ENCODE measurements at places on chromosomes 7 and 10.

GRCh38 chr7:77702968-77703472 is 6.8 kb downstream of the RSBN1L start:
- no peak for DNase-seq

- DNase-seq: no peak
These were observed 260.1 kb upstream of the PODXL start for GRCh38 chr7:131816391-131817007.

DNA sequence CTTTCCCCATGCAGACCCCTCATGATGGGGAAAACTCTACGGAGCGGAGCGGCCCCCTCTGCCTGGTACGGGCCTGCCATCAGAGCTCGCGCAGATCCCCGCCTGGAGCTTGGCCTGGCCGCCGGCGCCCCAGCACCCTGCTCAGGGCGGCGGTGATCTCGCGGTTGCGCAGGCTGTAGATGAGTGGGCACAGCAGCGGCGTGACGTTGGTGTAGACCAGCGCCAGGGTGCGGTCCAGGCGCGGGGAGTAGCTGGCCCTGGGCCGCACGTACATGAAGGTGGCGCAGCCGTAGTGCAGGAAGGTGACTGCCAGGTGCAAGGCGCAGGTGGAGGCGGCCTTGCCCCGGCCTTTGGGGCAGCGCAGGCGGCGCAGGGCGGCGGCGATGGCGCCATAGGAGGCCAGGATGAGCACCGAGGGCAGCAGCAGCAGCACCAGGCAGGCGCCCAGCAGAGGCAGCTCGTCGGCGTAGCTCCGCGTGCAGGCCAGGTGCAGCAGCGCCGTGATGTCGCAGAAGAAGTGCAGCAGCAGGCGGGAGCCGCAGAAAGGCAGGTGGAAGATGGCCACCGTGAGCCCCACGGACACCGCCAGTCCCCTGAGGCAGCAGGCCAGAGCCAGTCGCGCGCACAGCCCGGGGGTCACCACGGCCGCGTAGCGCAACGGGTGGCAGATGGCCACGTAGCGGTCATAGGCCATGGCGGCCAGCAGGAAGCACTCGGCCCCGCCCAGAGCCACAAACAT is 33.4 kb downstream of the TAS2R41 start:
- DNase-seq: no peak

GRCh38 chr7:157335991-157336382 is 817 bp upstream of the DNAJB6 start:
- no peak for DNase-seq

DNA sequence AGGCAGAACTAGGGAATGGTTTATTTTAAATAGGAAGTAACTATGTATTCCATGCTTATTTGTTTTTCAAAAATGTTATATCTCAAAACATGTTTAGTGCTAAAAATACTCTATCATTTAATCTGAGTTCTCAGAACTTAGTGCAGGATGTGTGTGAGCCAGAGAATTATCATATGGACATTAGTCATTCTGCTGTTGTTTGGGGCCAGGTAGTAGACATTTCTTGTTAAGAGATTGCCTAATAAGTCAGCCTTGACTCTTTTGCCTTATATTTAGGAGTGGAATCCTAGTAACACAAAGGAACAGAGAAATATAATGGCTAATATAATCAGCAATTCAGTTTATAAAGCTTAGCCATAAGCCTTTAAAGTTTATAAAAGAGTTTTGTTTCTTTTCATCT is 149.8 kb downstream of the CCSER2 start:
- DNase-seq: no peak

GRCh38 chr10:14665304-14665703 is 109.4 kb downstream of the FAM107B start:
- no peak for DNase-seq

DNA sequence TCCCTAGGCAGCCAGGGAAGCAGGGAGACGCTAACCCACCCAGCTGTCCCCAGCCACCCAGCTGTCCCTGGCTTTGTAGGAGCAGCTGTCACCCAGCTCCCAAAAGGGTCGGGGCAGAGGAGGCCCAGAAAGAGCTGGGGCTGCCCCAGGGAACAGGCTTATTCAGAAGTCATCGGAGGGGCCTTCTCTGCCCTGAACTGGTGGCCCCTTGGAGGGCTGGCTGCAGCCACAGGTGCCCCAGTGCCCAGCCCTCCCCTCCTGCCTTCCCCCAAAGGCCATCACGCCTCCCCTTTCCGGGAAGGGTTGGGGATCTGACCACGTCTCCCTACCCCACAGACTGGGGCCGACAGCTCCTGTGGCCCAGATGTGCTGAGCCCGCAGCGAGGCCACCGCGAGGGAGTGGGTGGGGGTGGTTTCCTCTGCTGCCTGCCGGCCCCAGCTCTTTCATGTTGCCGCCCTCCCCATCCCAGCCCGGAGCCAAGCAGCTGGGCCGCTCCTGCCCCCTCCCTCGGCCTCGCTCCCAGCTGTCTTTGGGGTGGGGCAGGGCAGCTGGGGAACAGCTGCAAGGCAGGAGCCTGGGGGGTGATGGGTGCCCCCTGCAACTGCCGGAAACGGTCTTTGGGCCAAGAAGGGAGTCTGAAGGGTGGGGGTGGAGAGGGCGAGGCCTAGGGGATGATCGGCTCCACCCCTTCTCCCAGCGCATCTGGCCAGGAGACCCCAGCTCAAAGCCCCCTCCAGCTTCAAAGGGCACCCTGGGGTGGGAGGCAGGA is 16.8 kb downstream of the TRIM8 start:
- peak; percentile 77 for DNase-seq

GRCh38 chr10:5968681-5969453 is 8.5 kb downstream of the IL15RA start:
- no peak for DNase-seq

DNA sequence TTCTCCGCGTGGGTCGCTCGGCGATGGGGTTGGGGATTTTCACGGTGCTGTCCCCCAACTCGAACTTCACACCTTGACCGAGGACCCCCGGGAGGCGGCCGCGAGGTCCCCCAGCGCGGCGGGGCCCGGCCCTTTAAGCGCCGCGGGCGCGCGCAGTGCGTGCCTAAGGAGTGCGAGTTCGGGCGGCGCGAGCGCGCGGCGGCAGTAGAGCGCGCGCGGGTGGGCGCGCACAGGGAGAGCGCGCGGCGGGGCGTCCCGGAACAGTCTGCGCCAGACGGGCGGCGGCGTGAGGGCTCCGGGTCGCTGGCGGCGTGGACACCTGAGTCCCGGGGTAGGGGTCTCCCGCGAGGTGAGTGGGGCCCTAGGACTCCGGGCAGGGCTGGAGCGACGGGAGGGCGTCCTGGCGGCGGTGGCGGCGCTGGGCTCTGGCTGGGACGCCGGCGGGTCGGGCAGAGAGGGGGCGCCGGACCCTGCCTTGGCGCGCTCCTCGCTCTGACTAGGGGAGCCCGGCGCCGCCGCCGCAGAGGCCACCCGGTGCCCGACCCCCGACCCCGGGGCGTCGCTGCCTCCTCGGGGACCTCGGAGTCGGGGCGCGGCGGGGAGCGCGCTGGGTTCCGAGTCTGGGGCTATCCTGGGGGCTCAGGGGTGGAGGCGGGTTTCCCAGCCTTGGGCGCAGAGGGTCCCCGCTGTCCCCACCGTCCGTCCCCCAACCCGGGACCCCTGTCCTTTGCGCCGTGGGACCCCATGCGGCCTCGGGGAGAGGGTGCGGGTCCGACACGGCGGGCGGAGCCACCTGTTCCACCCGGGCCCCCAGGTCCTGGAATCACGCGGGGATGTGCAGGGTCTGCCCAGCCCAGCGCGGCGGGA is at the start of gene PROSER2:
TSS of gene PROSER2 (plus strand) at position 235 of the 867 bp plus-strand sequence. CDS start 28,722 bp downstream, outside the sequence.
- no peak for DNase-seq

- DNase-seq: no peak
These were observed 87.3 kb upstream of the BAIAP2L1 start for GRCh38 chr7:98488167-98488566.

- DNase-seq: no peak
These were observed 6.6 kb downstream of the CPA2 start for GRCh38 chr7:130273081-130273932.

- no peak for DNase-seq
These were observed 178.2 kb downstream of the ARL4A start for GRCh38 chr7:12865593-12865992.

DNA sequence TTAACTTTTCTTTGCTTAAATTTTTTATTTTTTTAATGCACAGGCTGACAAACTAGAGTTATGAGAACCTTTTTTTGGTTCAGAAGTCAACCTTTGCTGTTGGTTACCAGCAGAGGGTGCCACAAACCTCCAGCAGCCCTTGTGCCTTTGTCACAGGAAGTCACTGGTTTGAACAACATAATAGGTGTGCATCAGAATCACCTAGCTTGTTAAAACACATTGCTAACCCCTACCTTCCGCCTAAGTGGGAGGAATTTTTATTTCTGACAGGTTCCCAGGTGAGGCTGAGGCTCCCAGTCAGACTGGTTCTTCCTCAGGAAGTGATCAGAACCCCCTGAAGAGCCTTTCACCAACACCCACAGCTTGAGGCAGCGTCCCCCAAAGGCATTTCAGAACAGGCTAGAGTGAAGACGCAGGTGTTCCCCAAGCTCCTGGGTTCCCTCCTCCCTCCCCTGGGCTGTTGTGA is 22.6 kb upstream of the VDAC2 start:
- peak; percentile 39 for DNase-seq

DNA sequence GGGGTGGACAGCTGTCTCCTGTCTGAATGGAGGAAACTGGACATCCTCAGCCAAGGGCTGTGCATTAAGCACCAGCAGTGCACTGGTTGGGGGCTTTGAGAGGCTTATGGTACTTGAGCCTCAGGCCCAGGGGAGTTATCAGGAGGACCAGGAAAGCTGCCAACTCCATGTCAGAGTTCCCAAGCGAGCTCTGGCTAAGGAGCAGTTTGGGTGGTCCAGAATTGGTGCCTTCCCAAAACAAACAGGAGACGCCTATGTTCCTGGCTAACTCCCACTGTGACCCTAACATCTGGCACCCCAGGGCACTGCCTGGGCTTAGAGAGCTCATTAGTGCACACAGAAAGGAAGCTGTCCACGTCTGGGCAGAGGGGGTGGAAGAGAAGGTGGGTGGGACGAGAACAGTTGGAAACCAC is 408.6 kb upstream of the NPVF start:
- DNase-seq: no peak

DNA sequence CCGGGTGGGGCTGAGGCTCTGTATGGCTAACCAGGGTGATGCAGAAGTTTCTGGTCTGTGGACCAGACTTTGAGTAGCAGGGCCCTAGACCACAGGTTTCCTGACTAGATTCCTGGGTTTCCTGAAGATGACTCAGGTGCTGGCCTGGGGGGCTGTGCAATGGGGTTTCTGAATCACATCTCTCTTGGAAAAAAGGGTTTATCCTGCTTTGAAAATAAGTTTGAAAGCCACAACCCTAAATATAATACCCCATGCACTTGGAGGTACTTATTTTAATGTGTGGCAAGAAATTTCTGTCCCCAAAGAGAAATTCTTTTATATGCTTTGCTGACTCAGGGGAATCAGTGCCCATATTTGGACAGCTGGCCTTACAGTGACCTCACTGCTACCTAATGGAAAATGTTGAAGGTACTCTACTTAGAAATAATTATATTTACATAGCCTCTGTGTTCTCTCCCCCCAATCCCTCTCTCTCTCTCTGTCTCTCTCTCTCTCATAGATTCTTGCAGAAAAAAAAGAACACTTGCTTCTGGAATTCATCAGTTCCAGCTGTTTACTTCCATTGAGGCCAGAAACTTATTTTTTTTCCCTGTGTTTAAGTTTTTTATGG is 184.4 kb upstream of the LYZL2 start:
- DNase-seq: no peak

DNA sequence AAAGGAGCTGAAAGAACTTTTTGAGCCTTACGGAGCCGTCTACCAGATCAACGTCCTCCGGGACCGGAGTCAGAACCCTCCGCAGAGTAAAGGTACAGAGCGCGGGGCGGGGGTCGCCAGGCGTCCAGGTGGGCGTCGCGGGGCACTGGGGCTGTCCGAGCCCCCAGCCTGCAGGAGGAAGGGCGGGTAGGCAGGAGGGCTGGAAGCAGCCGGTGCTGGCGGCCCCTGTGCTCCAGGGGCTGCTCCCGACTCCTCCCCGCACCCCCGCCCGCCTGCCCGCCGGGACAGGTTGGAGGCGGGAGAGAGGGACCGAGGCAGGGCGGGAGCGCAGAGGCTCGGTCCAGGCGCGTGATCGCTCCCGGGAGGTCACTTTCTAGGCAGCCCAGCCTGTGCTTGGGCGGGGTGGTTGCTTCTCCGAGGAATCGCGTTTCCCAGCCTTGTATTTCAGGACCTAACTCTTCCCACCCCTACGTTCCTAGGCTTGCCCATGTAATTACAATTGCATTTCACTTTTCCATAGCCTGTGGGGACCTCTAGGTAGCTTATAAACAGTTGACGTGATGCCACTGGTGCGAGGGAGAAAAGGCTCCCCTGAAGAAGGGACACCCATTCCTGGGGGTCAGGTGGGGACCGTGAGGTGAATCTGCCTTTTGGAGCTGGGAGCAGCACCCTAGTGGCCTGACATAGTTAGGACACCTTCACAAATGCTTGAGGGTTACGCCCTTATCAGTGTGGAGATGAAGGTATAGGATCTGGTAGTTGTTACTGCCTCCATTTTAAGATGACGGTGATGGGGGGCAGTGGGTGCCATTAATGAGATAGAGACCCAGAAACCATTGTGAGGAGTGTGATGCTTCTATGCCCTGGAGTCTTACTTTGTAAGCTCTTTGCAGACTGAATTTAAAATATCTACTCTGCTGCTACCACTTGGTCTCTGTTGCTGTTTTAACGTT is 148.2 kb downstream of the CELF2 start:
- peak; percentile 32 for DNase-seq

GRCh38 chr7:158186864-158187693 is 400.5 kb downstream of the PTPRN2 start:
- DNase-seq: no peak

Data from NK-92 treated with Interleukin-12 subunit alpha and Interleukin-12 subunit beta, amount 100 ng/mL, for 24 hours (cell line).